WTC11 (cell line): ENCODE measurements at places on chromosomes 5 and 9. TPM values are rescaled to one million over a fixed set of nuclear protein-coding genes. Genes with fewer than 3 reads are reported as not detected.

GRCh38 chr5:130710596-130710995 is 454.5 kb downstream of the HINT1 start:
- no peaks in the 10 kb centered on the region for H3K36me3 ChIP-seq
- H3K4me3 ChIP-seq, result no peak overlapping the region
- no peak overlapping the region for H3K27ac ChIP-seq
- peaks cover 38% of the 10 kb centered on the region for H3K4me1 ChIP-seq

DNA sequence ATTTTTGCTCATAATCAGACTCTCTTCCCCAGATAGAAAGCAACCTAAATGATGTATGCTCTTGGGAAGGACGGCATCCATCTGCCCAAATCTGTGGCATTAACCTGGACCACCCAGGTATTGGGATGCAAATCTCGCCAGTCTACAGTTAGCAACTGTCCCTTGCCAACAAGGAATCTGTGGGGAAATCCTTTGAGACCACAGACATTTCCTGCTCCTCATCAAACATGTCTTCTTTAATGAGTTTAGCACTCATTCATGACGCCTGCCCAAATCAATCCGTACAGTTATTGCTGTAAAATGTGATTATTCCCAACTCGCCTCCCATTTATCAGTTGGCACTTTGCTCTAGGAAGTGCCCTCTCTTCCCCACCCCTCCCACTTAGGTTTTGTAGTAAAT is 7.8 kb downstream of the ROR2 start:
- H3K27me3 ChIP-seq, result peaks cover 8% of the 10 kb centered on the region
- H3K36me3 ChIP-seq, result no peaks in the 10 kb centered on the region
- no peak overlapping the region for H3K4me3 ChIP-seq
- H3K27ac ChIP-seq, result no peak overlapping the region
- no peak for DNase-seq

Gene IL3
- total RNA-seq, result not detected in 3 replicates

GRCh38 chr9:134709512-134710270 is 68.1 kb downstream of the COL5A1 start:
- no peak overlapping the region for H3K27ac ChIP-seq
- no peaks in the 10 kb centered on the region for H3K27me3 ChIP-seq
- H3K36me3 ChIP-seq, result peaks cover 20% of the 10 kb centered on the region
- H3K4me3 ChIP-seq, result no peak overlapping the region
- DNase-seq, result no peak

DNA sequence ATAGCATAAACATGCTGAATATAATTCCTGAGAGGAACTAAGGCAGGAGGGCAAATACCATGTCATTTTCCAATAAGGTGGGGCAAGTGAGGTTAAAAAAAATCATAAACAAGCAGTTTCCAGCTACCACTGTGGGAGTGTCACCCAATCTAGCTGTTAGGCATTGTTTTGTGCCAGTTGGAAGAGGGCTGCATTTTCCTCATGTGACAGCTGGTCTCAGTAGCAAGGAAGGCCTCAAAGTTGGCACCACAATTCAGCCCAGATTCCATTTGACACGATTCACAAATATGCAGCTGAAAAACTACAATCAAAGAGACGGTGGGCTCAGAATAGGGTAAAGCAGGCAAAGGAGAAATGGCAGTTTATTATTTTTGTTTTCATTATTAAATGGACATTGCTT is 636.1 kb downstream of the KIF4B start:
- no peak for DNase-seq
- H3K27ac ChIP-seq, result no peak overlapping the region
- H3K27me3 ChIP-seq, result no peaks in the 10 kb centered on the region
- H3K4me1 ChIP-seq, result no peaks in the 10 kb centered on the region

- no peak overlapping the region for H3K4me3 ChIP-seq
- DNase-seq, result no peak
- H3K27ac ChIP-seq, result no peak overlapping the region
Measured at GRCh38 chr5:134188092-134188491, 11.3 kb upstream of the SKP1 start.
